ENCODE measurements at places on chromosomes 6 and 20. TPM values are rescaled to one million over a fixed set of nuclear protein-coding genes. Genes with fewer than 3 reads are reported as not detected.

- DNase-seq: no peak
Measured at GRCh38 chr20:31989030-31989645, 21.1 kb upstream of the CCM2L start.

OPRM1 gene
- polyA plus RNA-seq: not detected

GRCh38 chr6:42173101-42173500, at the start of gene GUCA1A:
Gene GUCA1A (plus strand): TSS chr6:42173364. CDS start chr6:42173614, 250 bp downstream.
- DNase-seq: no peak

CEP43 gene
- 15.5 TPM for polyA plus RNA-seq

DNA sequence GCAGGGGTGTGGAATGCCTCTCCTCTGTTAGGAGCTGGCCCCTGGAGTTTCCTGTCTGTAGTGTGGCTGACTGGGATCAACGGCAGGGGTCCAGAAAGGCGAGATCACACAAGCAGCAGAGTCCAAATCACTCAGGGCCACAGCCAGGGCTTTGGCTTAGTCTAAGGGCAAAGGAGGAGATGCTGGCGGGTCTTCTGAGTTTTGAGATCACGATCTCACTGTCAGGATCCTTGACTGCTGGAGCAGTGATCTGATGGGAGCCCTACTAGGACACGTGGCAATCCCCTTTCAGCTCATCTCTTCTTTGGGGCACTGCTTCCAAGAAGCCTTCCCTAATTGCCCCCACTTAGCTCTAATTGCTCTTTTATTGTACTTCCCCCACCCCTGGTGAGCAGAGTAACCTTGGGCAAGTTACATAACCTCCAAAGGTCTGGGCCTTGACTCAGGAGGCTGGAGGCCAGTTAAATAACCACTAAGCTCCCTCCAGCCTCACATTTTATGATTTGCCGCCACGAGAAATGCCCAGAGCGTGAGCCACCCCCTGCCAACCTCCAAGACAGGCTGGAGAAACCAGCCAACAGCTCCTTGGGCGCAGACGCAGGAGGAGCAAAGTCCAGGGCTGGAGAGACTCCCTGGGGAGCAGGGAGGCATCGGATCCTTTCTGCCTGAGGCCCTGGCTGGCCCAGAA, 12.0 kb downstream of the KCNK5 start:
- DNase-seq: no peak

DNA sequence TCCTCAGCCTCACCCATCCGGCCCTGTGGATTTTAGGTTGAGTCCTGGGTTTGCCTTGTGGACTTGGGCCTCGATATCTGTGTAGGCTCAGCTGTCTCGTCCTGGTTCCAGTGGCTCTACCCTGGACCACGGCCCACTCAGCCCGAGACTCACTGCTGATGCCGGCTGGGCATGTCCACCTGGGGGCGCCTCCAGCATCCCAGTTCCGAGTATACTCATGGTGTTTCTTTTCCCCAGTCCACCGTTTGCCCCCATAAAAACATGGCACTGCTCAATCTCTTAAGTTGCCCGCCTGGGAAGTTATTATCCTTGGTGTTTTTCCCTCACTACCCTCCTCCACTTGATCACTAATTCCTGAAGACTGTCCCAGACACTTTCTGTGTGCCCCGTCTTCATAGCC, 99.1 kb downstream of the ARID1B start:
- DNase-seq: no peak

B4GALT5 gene
- 32.5 TPM for polyA plus RNA-seq

- DNase-seq: no peak
Measured at GRCh38 chr6:27130668-27131428, 116.7 kb upstream of the PRSS16 start.

DNA sequence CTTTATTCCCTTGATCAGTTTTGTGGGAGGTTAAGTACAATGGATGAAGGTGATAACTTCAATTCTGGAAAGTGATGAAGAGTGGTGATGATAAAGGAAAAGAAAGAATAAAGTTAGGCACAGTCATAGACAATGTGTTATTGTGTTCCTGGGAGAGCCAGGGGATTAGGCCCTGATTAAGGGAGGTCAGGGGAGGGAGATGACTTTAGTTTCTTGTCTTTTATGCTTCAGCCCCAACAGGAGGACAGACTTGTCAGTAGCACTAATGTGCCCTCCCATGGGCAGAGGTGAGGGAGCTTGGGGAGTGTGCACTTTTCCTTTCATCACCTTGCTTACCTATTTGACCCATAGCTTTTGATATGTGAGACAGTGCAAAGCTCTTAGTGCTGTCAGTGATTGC, 115.7 kb downstream of the CD109 start:
- no peak for DNase-seq

Data from BJ (cell line).